Kidney epithelial cell (primary cell): ENCODE measurements at places on chromosomes 2 and 18.

GRCh38 chr2:170307555-170308351 lies 129.8 kb downstream of the MYO3B start:
- no peak for DNase-seq

- no peak for DNase-seq
Observed at GRCh38 chr2:139201516-139201915, 421.3 kb upstream of the NXPH2 start.

DNA sequence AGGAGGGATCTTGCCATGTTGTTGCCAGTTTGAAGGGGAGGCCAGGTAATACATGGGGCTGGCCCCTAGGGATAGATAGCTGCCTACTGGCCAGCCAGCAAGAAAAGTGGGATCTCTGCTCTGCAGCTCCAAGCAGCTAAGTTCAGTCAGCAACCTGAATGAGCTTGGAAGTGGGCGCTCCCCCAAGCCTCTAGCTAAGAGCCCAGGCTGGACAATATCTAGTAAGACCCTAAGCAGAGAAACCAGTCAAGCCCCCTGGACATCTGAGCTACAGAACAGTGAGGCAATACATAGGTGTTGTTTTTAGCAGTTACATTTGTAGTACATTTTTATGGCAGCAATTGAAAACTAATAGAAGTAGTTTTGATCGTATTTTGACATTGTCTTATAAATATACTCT lies 409.8 kb upstream of the SMIM21 start:
- no peak for DNase-seq

GRCh38 chr18:2070631-2071030 lies 500.7 kb downstream of the METTL4 start:
- no peak for DNase-seq

DNA sequence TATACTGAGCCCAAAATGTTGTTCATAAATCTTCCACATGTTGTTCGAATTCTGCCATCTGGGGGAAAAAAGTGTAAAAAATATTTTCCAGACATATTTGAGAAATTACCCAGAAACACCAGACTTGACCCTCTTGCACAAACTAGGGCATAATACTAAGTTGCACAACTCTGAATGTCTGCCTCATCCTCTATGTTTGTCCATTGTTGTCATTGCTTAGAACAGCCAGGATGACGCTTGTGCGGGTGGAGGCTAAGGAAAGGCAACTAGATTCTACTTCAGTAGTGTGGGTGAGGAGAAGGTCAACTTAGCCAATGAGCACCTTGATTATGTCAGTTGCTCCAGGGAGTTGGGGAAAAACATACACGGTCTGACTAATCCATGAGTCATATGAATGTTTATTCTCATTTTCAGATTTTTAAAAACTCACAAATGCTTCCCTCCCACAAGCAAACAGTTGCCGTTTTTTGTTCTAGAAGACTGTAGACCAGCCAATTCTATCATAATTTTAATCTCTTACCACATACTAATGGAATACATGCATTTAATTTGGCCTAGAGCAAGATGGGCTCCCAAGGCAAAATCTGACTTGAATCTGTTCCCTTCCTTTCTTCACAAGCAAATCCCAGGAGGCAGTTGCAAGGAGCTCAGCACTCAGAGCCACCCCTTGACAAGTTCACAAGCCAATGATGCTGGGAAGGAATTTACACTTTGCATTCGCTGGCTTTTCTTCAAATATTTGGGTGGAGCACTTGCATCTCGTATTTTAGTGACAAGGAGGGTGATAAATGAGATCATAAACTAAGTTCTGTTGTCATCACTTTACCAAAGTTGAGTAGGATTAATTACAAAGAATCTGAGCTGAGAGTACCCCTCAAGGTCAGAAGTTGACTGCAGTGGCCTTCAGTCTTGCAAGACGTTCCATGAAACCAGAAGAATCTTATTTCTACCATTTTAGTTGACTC lies 163.2 kb upstream of the TWIST2 start:
- DNase-seq = peak; percentile 29

DNA sequence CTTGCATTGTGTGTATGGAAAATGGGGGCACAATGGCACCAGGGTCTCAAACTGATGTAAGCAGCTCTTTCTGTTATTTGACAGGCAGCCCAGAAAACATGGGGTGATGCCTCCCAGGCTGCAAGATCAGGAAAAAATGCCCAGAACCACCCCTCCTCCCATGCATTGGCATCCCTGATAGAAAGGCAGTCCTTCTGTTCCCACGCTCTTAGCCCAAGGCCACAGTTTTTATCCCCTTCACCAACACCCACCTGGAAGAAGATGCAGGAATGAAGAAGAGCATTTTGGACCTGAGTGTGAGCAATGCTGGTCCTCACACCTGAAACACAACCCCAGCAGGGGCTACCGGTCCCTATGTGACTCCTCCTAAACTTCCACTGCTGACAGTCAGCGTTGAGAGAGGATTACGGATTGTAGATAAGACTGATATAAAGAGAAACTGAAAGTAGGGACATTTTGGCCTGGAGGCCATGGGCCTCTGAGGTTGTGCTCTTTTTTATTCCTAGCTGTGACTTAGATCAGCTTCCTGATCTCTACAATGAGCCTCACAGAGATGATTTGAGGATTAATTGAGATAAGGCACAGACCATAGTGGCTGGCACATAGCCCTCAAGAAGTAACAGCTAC lies 386.0 kb upstream of the ATP5MC3 start:
- no peak for DNase-seq

- DNase-seq = no peak
Observed at GRCh38 chr2:197215748-197216360, 94.7 kb downstream of the ANKRD44 start.

DNA sequence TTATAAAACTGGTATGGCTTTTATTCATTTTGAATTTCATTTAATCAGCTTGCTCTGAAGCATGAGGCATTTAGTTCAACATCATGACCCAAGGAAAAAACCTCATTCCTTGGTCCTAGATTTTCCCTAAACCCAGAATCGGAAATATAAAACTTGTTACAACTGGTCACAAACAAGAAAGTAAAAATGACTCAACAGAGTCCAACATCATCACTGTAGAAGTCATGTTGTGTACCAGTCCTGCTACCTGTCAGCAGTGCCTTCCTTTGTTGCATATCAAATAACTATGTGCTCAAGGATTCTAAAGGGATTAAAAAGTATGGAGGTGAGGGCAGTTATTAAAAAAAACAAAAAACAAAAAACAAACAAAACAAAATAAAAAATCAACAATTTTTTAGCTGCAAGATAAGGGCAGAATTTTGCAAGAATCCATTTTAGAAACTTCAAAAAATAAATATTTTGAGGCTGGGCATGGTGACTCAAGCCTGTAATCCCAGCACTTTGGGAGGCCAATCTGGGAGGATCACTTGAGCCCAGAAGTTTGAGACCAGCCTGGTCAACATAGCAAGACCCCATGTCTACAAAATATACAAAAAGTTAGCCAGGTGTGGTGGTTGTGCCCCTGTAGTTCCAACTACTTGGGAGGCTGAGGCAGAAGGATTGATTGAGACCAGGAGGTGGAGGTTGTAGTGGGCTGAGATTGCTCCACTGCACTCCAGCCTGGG lies 18.4 kb downstream of the NCKAP1 start:
- no peak for DNase-seq

GRCh38 chr2:203594541-203594940 lies 59.4 kb upstream of the RAPH1 start:
- DNase-seq = no peak

DNA sequence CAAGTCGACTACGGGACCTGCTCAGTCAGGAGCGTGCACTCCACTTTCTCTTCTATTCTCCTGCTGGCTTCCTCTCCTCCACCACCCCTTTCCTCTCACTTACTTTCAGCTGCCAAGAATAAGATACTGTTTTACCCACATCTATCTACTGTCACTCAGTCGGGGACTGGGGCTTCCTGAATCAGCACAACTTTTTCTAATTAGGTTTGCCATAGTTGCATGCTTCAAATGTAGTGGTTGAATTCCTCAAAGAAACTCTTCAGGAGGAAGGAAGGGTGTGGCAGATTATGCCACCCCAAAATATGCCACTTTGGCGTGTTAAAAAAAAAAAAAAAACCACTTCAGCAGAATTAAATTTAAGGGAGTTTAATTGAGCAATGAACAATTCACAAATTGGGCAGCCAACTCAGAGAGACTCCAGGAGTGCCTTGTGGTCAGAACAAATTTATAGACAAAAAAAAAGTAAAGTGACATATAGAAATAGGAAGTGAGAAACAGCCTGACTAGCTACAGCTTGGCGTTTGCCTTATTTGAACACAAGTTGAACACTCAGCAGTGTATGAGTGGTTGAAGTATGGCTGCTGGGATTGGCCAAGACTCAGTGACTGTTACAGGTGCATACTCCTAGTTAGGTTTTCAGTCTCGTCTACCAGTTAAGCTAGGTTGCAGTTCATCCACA lies 32.5 kb upstream of the RMDN2 start:
- DNase-seq = no peak

DNA sequence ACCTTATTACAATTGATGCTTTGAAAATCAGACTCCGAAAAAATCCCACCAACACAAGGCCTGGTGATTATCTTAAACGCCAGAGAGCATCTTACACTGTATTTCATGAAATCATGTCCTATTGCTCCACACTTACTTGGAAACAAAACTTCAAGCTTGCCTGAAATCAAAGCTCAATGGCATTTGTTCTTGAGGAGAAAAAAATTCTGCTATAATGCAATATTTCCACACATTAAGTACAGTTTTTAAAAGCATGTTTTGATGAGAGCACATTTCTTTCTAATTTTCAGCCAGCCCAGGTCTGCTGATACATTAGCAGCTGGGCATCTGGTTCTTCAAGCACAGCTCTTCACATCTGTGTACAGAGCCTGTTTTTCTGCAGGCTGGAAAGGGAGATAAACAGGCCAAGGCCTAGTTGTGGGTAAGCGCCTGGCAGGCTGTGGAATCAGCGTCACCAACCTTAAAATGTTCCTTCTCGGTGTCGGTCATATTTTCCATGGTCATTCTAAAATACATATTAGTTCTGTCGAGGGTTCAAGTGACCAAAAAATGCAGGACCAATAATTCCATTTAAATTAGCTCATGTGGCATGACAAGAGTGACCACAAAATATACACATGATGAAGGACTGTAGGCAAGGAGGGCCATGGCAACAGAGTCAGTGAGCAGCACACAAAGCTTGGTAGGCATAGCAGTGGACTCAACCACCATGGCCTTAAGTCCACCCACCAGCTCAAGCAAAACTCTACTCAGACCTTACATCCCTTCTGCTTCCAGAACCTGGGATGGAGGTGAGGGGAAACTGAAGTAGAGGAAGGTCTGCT lies 20.9 kb downstream of the SLC8A1 start:
- no peak for DNase-seq

DNA sequence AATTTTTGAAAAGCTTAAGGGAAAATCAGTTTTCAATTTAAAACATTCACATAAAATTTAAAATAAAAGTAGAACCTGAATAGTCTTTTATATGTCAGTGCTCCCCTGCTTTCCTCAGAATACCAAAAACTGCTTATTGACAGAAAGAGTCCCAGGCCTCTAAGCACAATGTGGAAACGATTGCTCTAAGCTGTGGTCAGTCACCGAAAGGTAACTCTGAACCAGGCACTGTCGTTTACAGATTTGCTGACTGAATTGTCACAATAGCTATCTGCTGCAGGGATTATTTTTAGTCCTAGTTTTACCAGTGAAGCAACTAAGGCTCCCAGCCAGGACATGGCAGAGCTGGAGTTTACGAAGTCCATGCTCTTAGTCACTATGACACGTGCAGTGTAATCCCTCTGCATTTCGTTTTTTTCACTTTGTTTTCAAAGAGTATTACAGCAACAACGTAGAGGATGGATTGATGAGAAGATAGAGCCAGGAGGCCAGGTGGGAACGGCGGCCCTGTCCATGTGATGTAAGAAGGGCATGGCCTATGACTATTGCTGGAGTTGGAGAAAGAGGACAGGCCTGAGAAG lies 28.1 kb upstream of the TMEM247 start:
- DNase-seq = no peak
